C1 segment of cervical spinal cord (tissue), 14 donors: ENCODE measurements at places on chromosomes 7 and 10.

DNA sequence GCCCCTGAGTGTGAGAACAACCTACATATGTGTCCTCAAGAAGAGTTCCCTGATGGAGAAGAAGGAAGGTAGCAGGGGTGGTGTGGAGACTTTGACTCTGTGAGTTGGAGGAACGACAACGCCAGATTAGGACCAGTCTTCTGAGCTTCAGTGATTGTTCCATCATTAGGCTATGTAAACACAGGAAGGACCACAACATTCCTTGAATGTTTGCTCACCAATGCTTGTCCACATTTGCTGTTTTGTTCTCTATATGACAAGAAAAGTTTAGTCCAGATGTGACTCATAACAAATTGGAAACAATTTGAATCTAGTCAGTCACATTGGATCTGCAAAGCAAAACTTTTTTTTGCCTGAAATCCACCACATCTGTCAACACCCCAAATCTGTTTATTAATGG, 62.7 kb downstream of the ENTPD1 start:
- DNase-seq: no peak

- DNase-seq: no peak
These were observed 81.4 kb downstream of the ADCYAP1R1 start for GRCh38 chr7:31133497-31133896.

DNA sequence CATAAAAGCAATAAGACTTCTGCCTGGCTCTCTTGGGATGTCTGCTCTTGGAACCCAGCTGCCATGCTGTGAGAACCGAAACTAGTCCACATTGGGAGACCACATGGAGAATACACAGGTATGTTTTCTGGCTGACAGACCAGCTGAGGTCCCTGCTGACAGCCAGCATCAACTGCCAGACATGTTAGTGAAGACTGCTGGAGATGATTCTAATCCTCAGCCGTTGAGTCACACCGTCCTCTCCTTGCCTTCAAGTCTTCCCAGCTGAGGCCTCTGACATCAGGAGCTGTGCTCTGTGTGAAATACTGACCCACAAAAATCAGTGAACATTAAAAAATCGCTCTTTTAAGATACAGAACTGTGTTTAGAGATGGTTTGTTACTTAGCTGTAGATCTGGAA, 36.9 kb upstream of the AGR2 start:
- no peak for DNase-seq

GRCh38 chr10:131915990-131916766, 15.4 kb downstream of the PPP2R2D start:
- no peak for DNase-seq

DNA sequence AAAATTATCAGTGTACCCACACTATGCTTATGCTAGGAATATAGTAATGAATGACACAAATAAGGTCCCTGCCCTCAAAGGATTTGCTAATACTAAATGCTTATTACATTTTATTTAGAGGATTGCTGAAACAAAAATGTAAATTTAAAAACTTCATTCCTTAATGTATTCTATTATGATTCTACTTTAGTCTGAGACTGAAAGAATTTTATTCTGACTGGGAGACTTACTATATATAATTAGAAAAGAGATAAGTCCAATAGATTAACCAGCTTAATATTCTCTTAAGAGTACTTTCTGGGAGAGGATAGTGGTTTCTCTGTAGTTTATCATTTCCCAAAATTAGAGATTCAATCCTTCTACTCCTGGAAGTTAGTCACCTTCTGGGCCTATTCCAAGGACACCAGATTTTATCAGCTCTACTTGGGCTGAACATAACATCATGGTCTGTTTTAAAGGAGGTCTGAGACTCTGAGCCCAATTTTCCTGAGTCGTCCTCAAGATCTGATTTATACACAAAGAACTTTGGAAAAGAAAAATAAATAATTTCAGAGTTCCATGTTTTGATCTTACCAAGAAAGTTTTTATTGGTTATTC, 41.1 kb downstream of the ASZ1 start:
- no peak for DNase-seq

DNA sequence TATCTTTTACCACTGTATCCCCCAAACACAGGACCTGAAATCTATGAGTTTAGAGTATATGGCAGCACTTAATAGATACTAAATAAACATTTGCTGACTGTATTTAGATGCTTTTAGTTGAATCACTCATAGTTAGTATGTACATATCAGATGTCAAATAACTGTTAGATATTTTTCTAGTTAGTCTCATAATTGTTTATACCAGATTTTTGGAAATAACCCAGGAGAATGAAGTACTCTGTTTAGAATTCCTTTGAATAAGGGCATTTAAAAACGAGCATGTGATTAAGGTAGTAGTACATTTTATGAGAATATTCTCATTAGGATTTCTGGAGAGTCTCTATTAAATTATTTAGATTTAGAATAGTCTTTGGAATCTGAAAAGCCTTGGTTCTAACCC, 22.3 kb upstream of the ZEB1 start:
- no peak for DNase-seq

DNA sequence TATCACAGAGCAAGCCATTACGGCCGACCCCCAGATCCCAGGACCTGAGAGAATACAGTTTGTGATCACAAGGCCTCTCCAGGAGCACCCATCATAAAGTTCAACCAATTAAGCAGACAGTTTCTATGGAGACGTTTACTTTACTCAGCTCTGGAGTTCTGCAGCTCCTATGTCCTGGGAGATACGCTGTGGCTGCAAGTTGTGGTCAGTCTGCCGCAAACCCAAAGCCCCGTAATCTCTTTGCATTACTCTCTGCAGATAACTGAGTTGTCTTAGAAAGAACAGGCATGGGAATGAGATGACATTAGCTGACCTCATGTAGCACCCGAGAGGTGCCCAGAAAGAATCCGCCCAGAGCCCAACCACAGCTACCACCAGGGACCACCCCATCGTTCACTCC, 305.1 kb downstream of the FGFR2 start:
- DNase-seq: no peak

GRCh38 chr10:6269953-6270867, 67.5 kb downstream of the PFKFB3 start:
- DNase-seq: no peak

GRCh38 chr7:2758673-2759616, 70.9 kb downstream of the AMZ1 start:
- DNase-seq: no peak

- no peak for DNase-seq
These were observed 90.9 kb downstream of the MLLT10 start for GRCh38 chr10:21624951-21625350.

DNA sequence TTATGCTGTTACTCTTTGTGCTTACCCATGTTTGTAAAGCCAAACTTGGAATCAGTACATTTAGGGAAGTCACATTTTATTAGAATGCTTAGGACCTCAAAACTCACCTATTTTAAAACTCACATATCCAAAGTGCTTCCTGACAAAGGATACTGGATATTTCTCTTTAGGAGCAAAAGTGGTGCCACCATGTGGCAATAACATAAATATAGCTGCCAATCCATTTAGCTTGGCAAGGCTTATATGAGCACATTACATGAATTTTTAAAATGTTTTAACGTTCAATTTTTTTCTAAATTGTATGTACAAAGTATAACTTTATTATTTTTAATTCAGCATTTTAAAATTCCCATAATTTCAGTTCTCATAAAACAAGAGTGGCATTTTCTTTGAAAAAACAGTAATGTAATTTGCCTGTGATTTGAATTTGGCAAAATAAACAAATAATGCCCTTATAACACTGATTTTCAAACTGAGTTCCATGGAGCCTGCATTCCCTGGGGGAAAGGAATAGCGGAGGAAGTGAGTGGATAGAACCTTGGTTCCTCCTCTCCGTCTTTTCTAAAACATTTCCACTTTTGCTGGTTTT, 75.4 kb downstream of the HDAC9 start:
- DNase-seq: no peak

DNA sequence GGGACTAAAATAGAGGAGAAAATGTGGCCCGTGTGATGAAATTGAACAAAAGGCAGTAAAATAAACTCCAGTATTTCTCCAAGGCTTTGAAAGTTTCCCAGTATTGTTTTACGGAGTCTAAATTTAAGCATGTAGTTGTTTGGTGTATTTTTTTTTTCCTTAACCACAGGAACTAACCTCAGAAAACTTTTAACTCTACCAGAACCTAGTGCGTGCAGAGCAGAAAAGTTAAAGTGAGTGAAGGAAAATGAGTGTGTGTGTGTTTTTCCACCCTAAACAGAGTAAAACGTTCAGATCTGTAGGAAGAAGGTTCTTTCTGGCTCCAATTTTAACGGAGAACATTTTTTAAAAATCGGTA, 812 bp downstream of the PROSER2 start:
- no peak for DNase-seq

DNA sequence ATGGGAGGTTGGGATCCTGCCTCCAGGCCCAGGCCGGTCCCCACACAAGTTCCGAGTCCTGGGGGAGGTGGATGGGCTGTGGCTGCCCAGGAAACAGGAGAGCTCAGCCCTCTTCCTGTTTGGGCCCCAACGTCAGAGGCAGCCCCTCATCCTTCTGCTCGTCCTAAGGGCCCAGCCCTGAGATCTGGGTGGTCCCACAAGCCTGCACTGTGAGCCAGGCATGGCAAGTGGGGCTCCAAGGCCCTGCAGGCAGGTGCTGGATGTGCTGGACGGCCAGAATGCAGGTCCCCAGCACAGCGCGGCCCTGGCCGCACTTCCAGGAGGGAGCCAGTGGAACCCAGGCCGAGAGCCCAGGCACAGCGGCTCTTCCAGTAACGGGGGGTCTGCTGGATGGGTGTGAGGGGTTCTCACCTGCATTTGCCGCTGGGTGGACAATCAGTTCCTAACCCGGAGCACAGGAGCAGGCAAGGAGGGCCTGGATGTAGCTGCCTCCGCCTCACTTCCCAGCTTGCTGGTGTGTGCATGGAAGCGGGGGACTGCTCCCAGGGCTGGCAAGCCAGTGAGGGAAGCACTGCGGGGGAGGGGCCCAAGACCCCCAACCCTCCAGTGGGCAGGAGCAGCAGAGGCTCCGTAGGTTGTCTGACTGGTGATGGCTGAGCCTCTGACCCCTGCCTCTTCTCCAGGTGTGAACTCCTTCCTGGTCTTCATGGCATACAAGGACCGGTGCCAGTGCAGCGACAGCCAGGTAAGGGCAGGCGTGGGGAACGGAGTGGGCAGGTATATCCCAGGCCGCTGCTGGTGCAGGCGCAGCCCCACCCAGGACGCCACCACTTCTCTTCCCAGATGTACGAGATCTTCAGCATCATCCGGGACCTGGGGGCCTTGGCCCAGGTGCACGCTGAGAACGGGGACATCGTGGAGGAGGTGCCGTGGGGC, 9.7 kb downstream of the DPYSL4 start:
- no peak for DNase-seq

GRCh38 chr7:91235211-91235832, 28.9 kb upstream of the FZD1 start:
- no peak for DNase-seq

DNA sequence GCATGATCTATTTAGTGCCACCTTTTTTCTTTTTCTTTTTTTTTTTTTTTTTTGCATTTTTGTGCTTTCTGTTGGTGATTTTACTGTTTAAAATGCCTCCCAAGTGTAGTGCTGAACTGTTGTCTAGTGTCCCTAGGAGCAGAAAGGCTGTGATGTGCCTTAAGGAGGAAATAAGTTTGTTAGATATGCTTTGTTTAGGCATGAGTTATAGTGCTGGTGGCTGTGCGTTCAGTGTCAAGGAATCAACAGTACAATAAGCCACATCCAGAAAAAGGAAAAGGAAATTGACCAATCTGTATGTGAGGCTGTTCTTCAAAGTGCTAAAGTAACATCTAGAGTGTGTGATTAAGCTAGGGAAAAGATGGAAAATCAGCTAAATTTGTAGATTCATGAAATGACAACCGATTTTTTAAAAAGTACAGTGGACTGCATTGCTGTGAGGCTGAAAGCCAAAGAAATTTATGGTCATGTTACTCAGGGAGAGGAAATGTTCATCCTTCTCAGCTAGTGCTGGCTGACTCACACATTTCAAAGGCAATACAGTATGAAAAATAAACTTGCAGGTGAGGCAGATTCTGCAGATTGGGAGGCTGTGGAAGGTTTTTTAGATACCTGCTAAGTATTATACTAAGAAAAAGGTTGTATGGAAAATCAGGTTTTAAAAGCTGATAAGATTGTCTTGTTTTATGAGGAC, 122.7 kb upstream of the ADCY1 start:
- DNase-seq: no peak

DNA sequence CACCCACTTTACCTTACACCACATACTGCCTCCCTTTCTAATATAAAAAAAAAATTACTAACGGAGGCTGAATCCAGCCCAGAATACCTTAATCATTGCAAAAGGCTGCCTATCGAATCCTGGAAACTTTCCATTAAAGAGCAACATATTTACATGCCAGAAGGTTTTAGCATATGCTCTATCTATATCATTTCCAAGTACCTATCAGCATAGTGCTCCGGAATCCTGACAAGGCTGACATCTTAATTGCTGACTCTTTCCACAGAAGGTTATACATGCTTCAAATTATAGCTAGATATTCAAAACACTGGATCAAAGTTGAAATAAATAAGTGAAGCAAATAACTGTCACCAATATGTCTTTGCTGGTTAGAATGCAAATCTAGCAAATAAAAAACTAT, 170.9 kb upstream of the CDK1 start:
- DNase-seq: peak; percentile 26

- no peak for DNase-seq
These were observed 7.3 kb upstream of the TCERG1L start for GRCh38 chr10:131318814-131319213.

GRCh38 chr7:137731436-137731835, 115.3 kb downstream of the DGKI start:
- DNase-seq: no peak

GRCh38 chr7:33109005-33109757, at the start of gene RP9:
Gene RP9 (minus strand): TSS chr7:33109404. CDS start chr7:33109372, 32 bp downstream.
- peak; percentile 59 for DNase-seq
